ENCODE measurements at places on chromosomes 3 and 15.

DNA sequence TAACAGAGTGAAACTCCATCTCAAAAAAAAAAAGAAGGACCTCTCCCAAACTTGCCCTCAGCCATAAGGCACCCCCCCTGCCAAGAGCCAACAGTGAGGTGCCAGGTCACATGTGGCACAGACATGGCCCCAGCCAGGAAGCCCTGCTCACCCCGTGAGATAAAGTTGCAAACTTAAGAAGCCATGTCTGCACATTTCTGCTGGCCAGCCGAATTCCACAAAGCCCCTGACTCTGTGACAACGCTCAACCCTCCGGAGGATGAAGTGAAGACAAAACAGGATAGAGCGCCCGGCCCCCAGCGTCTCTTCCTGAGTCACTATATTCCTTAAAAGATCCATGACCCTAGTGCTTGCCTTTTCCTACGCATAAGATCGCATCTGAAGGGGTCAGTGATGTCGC, 188.1 kb downstream of the XXYLT1 start:
- DNase-seq = no peak

- DNase-seq = no peak
Observed at GRCh38 chr3:22199095-22199494, 448.1 kb upstream of the ZNF385D start.

- no peak for DNase-seq
Observed at GRCh38 chr3:143358155-143358792, 238.7 kb downstream of the CHST2 start.

GRCh38 chr15:34472947-34473346, 35.3 kb upstream of the GOLGA8A start:
- no peak for DNase-seq

Measured in stimulated activated CD4-positive, alpha-beta T cell treated with anti-CD3 and anti-CD28 coated beads, TNF-alpha, amount 100 ng/mL, for 4 hours (primary cell).